ENCODE measurements at places on chromosomes 2 and 18.

DNA sequence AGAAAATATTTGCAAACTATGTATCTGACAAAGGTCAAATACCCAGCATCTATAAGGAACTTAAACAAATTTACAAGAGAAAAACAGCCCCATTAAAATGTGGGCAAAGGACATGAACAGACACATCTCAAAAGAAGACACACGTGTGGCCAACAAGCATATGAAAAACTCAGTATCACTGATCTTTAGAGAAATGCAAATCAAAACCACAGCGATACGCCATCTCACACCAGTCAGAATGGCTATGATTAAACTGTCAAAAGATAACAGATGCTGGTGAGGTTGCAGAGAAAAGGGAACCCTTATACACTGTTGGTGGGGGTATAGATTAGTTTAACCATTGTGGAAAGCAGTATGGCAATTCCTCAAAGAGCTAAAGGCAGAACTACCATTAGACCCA lies 64.3 kb upstream of the RBMS1 start:
- no peak for DNase-seq

GRCh38 chr2:197705912-197706838 lies 1.0 kb downstream of the MARS2 start:
- peak; percentile 14 for DNase-seq

- peak; percentile 70 for DNase-seq
These were observed 10.3 kb upstream of the CXXC1 start for GRCh38 chr18:50297621-50298442.

DNA sequence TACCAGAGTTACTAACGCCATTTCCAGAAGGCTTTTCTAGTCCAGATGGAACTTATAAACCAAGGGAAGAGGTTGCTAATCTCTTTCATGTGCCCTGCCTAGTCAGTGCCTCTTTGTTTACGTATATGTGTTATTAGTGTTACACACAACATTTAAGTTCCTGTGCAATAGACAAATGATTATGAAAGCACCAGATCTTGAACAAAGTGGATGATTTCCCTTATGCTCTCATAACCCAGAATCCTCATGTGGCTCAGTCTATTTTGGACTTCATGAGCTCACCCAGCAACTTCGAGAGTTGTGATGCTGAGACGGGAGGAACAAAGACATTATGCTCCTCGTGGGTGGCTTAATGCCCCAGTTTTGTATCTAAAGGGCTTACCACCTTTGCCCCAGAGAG lies 214.4 kb upstream of the SP5 start:
- no peak for DNase-seq

- DNase-seq = no peak
These were observed 73.1 kb upstream of the MAP4K3 start for GRCh38 chr2:39510140-39510539.

DNA sequence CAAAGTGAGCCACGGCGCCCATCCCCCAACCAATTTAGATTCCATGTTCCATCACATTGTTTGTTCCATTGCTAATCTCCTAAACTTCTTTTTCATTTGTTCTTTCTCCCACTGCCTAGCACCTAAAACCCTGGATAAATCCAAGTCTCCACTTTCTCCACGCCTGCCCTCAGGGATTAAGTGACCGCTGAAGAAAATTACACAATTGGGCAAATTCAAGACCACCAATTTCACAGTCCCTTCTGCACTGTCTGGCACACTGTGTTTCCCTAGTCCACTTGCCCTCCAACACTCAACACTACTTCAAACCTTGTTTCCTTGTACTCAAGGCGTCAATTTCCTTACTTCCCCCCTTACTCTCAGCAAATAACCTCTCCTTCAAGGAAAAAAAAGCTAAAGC lies 5.1 kb upstream of the UBXN4 start:
- no peak for DNase-seq

GRCh38 chr2:26438526-26438925 lies 36.8 kb downstream of the DRC1 start:
- DNase-seq = no peak

DNA sequence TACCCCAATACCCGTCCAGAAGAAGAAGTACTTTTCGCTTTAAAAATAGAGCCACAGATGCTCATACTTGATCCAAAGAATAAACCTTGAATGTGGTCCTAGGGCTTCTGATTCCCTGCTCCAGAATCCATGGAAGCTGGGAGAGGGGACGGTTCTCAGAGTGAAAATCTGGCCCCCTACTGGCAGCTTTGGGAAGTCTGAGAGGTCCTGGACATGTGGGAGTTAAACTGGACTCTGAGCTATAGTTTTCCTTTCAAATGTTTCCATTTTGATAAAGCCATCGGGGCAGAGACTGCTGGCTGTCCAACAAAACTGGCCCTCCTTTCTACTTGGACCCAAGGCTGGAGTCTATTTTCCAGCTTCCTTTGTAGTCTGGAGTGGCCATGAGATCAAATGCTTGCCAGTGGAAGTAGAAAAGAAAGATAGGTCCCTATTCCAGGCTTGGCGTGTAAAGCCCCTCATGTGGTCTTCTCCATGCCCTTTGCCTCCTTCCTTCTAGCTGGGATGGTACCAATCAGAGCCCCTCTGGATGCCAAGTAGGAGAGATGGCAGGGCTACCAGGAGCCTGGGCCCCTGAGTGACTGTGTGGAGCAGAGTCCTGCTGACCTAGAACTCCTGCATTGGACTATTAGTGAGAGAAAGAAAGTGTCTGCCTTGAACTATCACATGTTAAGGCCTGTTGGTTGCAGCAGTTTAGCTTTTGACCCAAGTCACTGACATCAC lies 37.7 kb upstream of the TBC1D8 start:
- no peak for DNase-seq

- DNase-seq = no peak
These were observed 23.0 kb downstream of the POU3F3 start for GRCh38 chr2:104876606-104877570.

DNA sequence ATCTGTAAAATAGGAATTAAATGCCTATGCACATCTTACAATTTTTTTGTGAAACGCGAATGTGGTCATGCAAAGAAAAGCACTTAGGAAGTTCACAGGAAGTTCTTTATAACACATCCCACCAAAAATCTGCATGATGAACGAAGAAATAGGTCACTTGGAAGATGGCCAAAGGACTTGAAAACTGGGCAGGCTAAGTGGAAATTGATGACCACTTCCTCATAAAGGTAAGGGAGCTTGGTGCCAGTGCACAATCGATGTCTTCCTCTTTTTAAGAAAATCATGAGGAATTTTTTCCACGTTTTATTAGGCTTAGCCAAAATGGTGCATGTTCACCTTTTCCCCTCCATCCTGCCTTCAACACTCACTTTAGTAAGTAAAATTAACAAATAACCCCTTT lies 8.2 kb upstream of the NT5C1B start:
- DNase-seq = no peak

DNA sequence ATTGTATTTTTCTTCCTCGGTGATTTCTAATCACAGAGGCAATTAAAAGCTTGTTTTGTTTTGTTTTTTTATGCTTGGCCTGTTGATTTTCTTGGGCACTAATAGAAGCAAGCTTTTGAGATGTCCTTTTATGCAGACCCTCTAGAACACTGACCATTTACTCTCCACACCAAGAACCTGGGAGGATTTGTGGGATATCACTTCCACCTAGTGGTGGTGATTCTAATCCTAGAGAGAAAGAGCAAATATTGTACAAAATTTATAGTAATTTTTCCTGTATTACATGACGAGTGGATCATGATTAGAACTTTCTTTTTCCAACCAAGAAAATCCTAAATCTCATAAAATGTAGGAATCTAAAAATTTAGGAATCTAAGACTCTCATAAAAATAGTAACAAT lies 23.4 kb downstream of the NEMP2 start:
- DNase-seq = no peak

GRCh38 chr18:50791599-50792438 lies 28.0 kb downstream of the MRO start:
- no peak for DNase-seq

DNA sequence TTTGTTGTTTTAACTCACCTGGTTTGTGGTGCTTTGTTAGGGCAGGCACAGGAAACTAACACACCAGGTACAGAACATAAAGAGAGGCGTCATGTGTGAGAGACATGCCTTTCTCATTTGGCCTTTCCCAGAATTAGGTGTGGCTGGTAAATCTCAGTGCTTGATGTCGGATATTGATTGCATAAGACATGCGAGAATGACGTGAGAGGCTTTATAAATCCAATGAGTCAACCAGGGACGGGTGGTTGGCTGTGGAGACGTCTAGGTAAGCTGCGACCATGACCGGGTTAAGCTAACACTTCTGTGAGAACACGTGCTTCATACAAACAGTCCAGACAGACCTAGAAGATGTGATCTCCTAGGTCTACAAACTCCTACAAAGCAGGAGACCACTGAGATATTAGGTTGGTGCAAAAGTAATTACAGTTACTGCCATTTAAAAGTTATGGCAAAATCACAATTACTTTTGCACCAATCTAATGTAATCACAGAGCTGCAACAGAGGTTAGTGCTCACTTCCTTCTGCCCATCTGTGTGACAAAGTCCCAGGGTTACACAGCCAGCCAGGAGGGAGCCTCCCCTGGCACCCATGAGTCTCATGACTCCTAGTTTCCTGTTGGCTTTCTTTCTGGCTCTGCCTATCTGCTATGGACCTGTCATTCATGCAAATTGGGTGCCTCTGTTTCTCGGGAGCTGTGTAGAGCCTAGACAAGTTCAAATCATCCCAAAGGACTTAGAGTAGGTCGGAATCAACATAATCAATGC lies 98.9 kb upstream of the ATP8B1 start:
- DNase-seq = no peak

- no peak for DNase-seq
These were observed 36.6 kb downstream of the BCL11A start for GRCh38 chr2:60516826-60517225.

DNA sequence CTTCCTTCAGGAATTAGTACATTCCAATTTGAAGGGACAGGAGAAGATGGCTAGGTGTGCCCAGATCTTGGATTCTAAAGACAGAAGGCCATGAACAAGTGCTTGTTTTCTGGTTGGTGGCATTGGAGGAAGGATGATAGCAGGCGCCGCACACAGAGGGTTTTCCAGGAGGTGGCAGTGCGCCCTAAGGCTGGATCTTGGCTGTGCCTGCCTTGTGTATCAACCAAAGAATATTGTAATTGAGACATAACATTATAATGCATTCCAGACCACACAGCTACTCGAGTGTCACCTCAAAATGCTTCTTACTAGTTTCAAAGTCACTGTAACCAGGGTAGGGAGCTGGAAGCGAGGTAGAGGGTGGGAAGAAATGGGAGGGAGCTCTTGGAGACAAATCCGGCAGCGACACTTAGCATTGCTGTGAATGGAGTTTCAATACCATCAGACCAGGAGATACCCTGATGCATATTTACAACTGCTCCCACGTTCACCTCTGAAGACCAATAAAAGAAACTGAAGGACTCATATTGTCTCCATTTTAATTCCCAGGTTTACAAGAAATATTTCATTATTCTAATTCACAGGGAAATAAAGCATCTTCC lies 42.5 kb downstream of the CPO start:
- peak; percentile 10 for DNase-seq

DNA sequence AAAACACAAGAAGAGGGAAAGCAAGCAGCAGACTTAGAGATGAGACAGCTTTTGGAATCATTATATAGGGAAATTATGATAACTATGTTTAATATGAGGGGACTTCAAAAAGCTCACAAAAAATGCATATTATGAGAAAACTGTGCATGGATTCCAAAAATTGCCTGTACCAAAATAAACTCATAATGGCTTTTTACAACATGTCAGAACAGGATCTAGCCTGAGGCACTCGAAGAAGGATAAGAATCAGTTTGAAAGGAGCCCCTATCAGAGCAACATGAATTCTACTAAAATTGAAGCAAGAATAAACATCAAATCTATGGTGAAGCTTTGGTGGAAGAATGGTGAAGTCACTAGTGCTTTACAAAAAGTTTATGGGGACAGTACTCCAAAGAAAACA lies 187.4 kb downstream of the RDH14 start:
- no peak for DNase-seq

DNA sequence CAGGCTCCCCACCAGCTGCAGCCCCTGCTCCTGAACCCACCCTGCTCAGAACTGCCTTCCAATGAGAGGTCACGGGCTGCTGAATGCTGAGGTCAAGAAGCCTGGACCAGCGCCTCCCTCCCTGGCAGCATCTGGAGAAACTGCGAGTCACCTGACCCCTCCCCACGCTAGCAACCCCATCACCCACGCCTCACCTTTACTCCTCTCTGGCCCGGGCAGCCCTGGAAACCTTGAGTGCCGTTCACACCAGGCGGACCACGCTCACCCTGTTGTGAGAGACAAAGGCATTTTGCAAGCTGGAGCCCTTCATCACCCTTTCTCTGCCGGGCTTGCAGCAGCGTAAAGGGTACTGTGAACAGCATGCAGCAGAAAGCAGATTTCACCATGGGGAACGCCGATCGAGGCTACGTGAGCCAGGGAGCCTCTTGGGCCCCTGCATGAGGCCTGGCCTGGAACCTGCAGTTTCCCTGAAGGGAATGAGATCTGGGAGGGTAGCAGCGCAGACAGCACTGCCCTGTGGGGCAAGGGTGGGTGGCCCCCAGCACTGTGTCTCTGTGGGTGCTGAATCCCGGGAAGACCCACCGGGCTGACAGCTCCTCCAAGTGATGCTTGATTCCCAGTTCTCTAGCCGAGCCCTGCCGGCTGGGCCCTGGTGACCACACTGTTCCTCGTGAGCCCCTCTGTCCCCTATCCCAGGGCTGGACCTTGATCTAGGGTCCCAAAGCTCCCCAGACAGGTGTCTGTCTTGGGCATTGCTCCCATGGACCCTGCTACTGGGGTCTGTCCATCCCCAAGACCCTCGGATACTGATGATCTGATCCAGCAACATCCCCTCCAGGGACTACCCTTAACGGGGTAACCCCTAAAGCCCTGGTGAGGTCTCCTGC lies 53.8 kb downstream of the COL6A3 start:
- no peak for DNase-seq

- DNase-seq = no peak
These were observed 86.1 kb downstream of the SLC25A12 start for GRCh38 chr2:171807831-171808393.

GRCh38 chr2:120034621-120035020 lies 21.7 kb downstream of the EPB41L5 start:
- no peak for DNase-seq

DNA sequence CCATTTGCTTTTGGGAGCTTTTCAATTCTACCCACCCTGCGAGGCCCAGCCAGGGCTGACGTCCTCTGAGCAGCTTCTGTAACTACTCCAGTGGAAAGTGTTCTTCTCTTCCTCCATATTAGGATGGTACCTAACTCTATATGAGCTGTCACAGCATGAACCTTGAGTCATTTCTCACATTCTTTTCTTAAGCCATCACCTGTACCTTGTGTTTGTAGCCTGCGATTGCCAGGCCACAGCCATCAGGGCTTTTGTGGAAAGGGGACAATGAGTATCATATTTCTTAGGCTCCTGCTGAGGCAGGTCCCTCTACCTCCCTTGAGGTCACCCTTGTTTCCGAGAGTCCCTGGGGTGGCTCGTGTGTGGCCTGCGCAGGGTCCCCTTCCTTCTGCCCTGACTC lies 144.5 kb upstream of the DLX2 start:
- no peak for DNase-seq

- no peak for DNase-seq
These were observed 444.9 kb downstream of the NCKAP5 start for GRCh38 chr2:133123393-133123792.

- DNase-seq = no peak
These were observed 14.6 kb upstream of the MEP1B start for GRCh38 chr18:32175265-32175664.

GRCh38 chr2:149152469-149152953 lies 114.0 kb downstream of the LYPD6B start:
- no peak for DNase-seq

Measured in naive thymus-derived CD8-positive, alpha-beta T cell (primary cell).